ENCODE measurements at places on chromosomes 7 and 10.
A peak's percentile ranks its signal among the peaks of the same experiment; 100 is the strongest.

DNA sequence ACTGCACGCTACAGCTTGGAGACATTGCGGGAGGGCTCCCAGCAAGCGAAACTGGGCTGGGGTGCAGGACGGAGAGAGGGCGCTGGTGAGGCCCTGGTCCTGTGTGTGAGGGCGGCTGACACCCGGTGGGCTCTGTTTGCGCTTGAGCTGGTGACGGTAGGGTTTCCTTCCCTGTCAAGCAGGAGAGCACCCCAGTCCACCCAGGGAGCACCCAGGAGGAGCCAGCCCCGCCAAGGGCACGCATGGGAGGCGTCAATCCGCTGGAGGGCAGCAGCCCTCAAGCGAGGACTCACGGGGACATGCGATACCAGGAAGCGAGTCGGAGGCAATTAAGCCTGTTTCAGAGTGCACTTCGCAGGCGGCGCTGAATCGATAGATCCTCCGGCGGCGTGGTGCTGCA is 109.4 kb downstream of the MAD1L1 start:
- no peak for DNase-seq

- no peak for DNase-seq
Measured at GRCh38 chr7:111050875-111051416, 40.0 kb upstream of the LRRN3 start.

DNA sequence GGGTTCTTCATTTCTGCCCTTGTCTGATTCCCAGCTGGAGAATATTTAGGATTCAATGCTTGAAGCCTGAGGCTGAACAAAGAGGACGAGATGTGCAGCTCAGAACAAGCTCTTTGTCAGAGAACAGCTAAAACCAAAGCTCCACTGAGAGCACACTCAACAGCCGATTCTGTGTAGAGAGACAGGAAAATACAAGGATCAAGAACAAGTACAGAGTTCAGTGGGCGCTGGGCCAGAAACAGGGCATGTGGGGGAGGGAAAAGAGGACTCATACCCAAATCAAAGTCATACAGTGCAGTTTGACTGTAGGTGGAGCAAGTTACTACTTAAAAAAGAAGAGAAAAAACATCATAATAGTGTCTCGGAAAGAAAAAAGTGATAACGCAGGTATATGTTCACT is at the start of gene AGMO:
TSS of gene AGMO (minus strand) at position 181 of the 400 bp plus-strand sequence.
- peak; percentile 91 for DNase-seq

DNA sequence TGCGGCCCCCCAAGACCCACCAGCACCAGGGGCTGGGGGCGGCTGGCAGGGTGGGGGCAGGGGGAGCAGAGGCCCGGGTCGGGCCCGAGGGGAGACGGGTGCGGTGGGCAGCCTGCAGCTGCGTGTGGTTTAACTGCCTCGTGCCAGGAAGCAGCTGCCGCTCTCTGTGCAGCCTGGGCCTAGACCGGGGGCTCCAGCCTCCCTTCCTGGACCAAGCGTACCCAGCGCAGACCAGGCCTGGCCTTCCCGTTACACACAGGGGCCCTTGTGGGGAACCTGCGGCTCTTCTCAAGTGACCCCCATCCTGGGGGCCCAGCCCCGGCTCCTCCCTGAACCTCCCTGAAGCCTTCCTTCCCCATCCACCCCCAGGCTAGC is 6.6 kb upstream of the INTS1 start:
- DNase-seq: no peak

Data from lower leg skin (tissue), 4 donors.